AG04449 (cell line): ENCODE measurements at places on chromosomes 11 and 22.
A peak's percentile ranks its signal among the peaks of the same experiment; 100 is the strongest.

- no peak for DNase-seq
Observed at GRCh38 chr11:47944632-47945031, 35.7 kb upstream of the PTPRJ start.

- DNase-seq = no peak
Observed at GRCh38 chr11:9769621-9770020, 105.7 kb downstream of the SWAP70 start.

- DNase-seq = no peak
Observed at GRCh38 chr11:117633186-117633754, 163.7 kb downstream of the DSCAML1 start.

- DNase-seq = no peak
Observed at GRCh38 chr22:19597399-19597735, 73.2 kb upstream of the CLDN5 start.

DNA sequence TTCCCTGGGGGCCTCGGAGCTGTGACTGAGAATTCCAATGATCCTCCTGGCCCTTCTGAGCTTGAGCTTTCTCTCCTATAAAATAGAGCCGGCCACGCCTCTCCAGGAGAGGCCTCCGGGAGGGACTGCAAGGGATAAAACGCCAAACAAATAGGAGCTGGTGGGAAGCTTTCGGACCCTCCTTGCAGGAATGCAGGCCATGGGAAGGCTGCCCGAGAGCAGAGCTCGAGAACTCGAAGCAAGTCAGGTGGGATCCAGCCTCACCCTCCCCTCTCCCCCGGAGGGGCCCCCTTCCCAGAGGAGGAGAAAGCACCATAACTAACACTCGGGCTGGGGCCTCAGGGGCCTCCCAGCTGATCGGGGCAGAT, 34.6 kb downstream of the FLRT1 start:
- no peak for DNase-seq

DNA sequence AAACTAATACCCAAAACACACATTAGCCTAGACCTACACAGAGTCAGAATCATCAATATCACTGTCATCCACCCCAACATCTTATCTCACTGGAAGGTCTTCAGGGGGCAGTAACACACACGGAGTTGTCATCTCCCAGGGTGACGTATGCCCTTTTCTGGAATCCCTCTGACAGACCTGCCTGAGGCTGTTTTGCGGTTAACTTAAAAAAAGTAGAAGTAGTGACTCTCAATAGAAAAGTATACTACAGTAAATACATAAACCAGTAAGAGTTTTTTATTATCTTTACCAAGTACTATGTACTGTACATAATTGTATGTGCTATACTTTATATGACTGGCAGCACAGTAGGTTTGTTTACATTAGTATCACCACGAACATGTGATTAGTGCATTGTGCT, 80.5 kb downstream of the PGR start:
- DNase-seq = no peak

- DNase-seq = peak; percentile 99
Observed at GRCh38 chr22:40512426-40513136, 123.9 kb downstream of the MRTFA start.

DNA sequence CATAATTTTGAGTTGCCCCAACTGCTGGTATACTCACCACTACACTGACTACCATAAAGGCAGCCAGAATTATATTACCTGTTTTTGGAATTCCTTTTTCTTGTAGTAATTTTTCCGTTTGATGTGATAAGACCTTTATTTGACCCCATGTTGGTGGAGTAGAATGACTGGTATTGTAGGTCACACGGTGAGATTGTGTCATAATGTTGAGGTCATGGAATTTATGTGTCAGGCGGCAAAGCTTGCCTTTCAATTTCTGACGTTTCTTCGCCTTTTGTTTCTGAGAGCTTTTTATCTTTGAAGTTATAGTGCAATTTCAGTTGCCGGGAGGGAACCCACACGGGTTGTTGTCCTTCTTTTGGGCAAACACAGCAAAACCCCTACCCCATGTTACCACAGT, 13.0 kb downstream of the OR52K1 start:
- no peak for DNase-seq

- DNase-seq = no peak
Observed at GRCh38 chr11:9740202-9740883, 76.5 kb downstream of the SWAP70 start.

- no peak for DNase-seq
Observed at GRCh38 chr11:130423541-130424142, 4.8 kb downstream of the ADAMTS8 start.

- no peak for DNase-seq
Observed at GRCh38 chr11:46664612-46665011, 35.8 kb downstream of the ARHGAP1 start.

DNA sequence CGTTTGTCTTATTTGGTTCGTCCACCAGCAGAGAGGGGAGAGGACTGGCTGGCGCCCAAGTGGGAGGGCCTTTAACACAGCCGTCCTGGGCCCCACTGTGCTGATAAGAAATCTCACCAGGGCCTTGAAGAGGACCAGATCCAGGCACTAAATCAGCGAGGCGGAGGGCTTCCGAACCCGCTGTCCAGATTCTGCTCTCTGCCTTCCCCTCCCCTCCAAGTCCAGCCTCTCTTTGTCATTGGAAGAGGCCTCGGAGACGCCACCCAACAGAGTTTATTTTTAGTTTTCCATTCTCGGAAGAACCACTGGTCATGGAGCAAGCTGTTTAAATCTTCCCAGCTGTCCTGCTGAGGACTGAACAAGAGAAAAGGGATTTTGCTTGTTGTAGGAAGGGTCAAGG, 9.3 kb upstream of the FXYD6 start:
- no peak for DNase-seq

DNA sequence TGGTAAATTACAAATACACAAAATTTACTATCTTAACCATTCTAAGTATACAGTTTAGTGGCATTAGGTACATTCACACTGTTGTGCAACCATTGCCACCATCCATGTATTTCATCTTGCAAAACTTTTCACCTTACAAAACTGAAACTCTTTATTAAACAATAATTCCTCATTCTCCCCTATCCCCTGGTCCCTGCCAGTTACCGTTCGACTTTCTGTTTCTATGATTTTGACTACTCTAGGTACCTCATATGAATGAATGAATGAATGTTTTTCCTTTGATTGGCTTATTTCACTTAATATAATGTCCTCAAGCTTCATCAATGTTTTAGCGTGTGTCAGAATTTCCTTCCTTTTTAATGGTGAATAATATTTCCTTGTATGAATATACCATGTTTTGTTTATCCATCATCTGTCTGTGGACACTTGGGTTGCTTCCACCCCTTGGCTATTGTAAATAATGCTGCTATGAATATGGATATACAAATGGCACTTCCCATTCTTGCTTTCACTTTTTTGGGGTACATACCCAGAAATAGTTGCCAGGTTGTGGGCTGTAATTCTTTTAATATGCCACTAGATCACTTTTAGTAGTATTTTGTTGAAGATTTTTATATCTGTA, 93.0 kb downstream of the UVRAG start:
- DNase-seq = no peak

- no peak for DNase-seq
Observed at GRCh38 chr11:128691802-128692752, 1.8 kb upstream of the FLI1 start.

- no peak for DNase-seq
Observed at GRCh38 chr11:85989746-85990145, 79.1 kb downstream of the PICALM start.

GRCh38 chr22:41782316-41782715, 18.2 kb upstream of the CCDC134 start:
- no peak for DNase-seq

GRCh38 chr11:121703201-121703600, 250.4 kb upstream of the SORL1-AS1 start:
- no peak for DNase-seq

GRCh38 chr22:46971099-46971763, 208.8 kb downstream of the TBC1D22A start:
- no peak for DNase-seq

GRCh38 chr11:43644621-43645299, 35.8 kb upstream of the HSD17B12 start:
- DNase-seq = no peak

GRCh38 chr11:46736615-46737014, 17.6 kb downstream of the F2 start:
- DNase-seq = no peak

DNA sequence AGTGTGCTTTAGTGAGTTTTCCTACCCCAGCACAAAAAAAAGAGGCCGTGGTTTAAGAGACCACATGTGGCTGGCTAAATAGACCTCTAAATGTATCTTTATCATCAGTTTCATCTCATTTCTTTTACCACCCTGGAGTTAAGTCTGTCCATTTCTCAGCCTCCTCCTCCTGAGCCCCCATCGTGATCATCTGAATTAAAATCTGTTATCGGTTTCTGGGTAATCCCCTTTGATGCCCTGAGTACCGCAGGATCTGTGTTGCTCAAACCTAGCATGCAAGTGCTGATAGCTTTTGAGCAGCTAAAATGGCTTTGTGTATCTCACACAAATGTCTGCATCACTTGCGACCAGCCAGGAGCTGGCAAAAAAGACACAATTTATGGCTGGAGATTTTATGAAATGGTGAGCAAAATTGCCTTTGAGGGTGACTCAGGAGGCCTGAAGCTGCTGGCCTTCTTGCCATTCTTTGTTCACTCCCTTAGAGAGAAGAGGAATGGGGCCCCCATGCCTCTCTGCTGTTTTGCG, 236.5 kb downstream of the NTM start:
- no peak for DNase-seq

- DNase-seq = no peak
Observed at GRCh38 chr11:83612891-83613766, 327.0 kb upstream of the CCDC90B start.

GRCh38 chr11:19766810-19767209, 54.2 kb downstream of the NAV2 start:
- DNase-seq = no peak

- no peak for DNase-seq
Observed at GRCh38 chr11:422249-422656, 7.5 kb upstream of the SIGIRR start.

DNA sequence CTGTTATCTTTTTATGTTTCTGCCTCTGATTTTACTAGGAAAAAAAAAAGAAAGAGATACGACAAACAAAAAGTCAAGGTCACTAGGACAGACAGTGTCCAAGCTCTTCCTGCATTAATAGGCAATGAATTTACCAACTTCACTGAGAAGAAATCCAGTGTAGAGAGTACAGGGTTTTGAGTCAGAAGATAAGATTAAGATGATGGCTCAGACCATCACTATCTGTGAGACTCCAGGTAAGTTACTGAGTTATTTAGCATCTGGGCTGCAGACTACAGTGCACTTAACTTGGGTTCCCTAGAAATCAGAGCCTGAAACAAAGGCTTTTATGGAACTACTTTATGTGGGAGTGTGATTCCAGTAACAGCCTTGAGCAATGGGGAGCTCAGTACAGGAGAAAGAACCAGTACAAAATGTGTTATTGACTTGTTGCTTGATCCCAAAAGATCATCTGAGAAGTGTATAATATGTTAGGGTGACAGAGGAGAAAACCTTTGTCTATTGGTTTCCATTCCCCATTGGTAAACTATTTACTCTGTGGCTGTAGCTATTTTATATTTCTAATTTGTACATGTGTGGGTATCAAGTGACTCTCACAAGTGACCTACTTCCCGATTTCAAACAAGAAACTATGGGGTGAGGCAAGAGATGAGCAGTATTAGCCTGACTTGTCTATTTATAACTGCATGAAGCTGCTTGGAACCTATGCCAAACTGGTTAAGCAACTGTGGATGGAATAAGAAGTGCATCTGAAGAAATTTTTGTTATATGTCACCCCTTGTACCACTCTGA, 395.8 kb downstream of the RAB38 start:
- no peak for DNase-seq

GRCh38 chr11:118744046-118744445, 46.9 kb downstream of the DDX6 start:
- no peak for DNase-seq
